ENCODE measurements at places on chromosomes 7 and 10.

- no peak for DNase-seq
Measured at GRCh38 chr10:124027031-124027611, 66.3 kb downstream of the CHST15 start.

- DNase-seq, result no peak
Measured at GRCh38 chr10:132335189-132336063, 3.4 kb downstream of the LRRC27 start.

DNA sequence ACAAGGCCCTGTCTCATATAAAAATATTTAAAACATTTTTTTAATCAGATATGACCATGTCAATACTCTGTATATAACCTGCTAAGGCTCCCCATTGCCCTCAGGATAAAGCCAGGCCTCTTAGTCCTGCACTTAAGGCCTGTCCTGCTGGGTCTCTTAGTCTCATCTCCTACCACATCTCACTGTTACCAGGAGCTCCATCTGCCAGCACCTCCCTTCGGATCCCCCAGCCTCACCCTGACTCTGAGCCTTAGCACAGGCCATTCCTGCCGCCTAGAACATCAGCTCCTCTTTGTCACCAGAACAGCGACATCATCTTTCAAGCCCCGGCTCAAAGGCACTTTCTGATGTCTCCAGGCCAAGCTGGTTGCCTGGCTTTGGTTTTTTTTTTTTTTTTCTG lies 25.7 kb upstream of the GTF2IRD1 start:
- no peak for DNase-seq

DNA sequence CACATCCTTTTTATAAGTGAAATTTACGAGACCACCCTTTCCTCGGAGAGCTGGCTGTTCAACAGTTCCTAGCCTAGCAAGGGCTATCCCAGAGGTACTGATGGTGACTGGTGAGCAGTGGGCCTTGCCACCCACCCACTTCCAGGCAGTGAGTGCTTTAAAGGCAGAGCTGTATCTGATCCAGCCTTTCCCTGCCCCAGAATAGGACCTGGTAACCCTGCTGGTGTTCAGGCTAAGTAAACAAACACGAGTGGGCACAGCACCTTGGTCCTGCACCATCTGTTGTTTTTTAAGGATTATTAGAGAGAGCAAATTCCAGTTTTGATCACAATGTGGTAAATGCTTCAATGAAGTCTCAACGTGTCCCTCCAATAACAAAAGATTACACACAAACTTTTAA lies 75.7 kb downstream of the COBL start:
- DNase-seq, result no peak

- DNase-seq, result no peak
Measured at GRCh38 chr7:136976504-136977251, 108.2 kb downstream of the CHRM2 start.

- no peak for DNase-seq
Measured at GRCh38 chr10:11610826-11611247, 613 bp downstream of the USP6NL start.

GRCh38 chr7:134739362-134739761 lies 40.1 kb upstream of the CALD1 start:
- no peak for DNase-seq
